ENCODE measurements at places on chromosomes 12 and 14. TPM values are rescaled to one million over a fixed set of nuclear protein-coding genes. Genes with fewer than 3 reads are reported as not detected.

GRCh38 chr14:103066399-103066798 is 9.1 kb upstream of the CDC42BPB start:
- DNase-seq, result no peak

- no peak for DNase-seq
Measured at GRCh38 chr12:123363390-123363739, 1.3 kb downstream of the SBNO1 start.

- DNase-seq, result no peak
Measured at GRCh38 chr12:88952562-88952942, 372.3 kb upstream of the KITLG start.

Gene TIGAR
- total RNA-seq, result 30.1 TPM

- DNase-seq, result no peak
Measured at GRCh38 chr12:12302976-12303375, 36.1 kb upstream of the LRP6 start.

- DNase-seq, result no peak
Measured at GRCh38 chr12:51925346-51926063, 18.2 kb downstream of the ACVRL1 start.

DNA sequence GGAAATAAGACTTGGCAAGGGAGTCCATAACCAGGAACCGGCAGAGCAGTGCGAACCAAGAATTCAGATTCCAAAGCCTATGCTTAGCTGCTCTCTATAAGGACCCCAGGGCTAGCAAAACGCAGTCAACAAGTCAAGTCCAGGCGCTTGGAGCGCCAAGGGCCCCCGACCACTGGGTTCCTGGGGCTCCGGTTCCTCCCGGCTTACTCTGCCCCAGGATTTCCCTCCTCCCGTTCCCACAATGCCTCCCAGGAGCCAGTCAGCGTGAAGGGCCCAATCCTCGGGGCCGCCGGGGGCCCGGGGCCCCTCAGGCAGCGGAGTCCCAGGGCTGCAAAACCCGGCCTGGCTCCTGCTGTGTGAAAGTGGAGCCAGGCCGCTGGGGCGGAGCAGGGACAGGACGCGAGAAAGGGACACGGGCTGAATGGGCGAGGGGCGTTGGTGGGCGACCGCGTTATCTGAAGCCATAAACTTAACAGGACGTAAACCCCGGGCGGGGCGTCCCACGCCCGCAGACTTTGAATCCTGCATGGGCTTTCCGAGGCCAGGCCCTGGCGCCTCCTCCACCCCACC is 1.5 kb downstream of the KRT8 start:
- no peak for DNase-seq

GRCh38 chr14:38950676-38951075 is 152.4 kb downstream of the SEC23A start:
- DNase-seq, result no peak

Gene MYH6
- total RNA-seq, result not detected

GRCh38 chr12:61781021-61781581 is 479.1 kb upstream of the USP15 start:
- no peak for DNase-seq

- no peak for DNase-seq
Measured at GRCh38 chr12:560691-561390, 101.1 kb downstream of the B4GALNT3 start.

DNA sequence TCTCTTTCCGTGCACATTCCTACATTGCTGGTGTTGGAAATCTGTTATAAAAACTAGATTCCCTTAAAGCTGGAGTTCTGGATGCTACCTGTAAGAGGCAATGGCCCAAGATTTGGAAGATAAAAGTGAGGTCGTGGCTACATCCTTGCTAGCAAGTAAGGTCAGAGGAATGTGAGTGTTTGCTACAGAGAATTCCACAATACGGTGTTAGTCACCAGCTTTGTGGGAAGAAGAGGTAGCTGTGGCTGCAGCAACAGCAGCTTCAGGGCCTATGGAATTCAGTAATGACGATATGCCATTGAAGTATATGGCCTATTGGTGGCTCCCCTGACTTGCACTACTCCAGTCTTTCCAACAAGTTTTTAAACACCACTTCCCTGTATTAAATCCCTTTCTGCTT is 227.7 kb upstream of the TMEM260 start:
- no peak for DNase-seq

Gene LALBA
- total RNA-seq, result not detected

- no peak for DNase-seq
Measured at GRCh38 chr12:68180792-68181744, 21.5 kb upstream of the IFNG start.
